ENCODE measurements at places on chromosomes 2 and 18.

- DNase-seq = no peak
These were observed 7.8 kb upstream of the ARMC9 start for GRCh38 chr2:231190531-231191197.

DNA sequence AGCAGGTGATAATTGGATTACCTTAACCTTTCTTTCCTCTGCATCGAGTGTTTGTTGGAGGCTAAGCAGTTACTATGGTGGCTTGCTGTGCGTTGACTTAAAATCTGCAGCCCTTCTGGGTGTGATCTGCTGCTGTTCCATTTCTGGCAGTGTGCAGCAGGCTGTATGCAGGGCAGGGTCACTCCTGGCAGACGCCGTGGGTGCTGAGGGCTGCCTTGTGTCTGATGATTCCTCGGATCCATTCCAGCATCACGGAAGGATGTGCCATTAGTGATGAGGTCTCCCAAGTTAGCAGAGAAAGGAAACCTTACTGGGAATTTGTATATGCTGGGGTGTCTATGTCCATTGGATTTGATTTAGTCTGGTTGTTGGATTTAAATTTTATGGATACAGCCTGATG lies 310.8 kb downstream of the AGAP1 start:
- no peak for DNase-seq

- DNase-seq = no peak
These were observed 239.5 kb upstream of the SALL3 start for GRCh38 chr18:78739882-78740677.

DNA sequence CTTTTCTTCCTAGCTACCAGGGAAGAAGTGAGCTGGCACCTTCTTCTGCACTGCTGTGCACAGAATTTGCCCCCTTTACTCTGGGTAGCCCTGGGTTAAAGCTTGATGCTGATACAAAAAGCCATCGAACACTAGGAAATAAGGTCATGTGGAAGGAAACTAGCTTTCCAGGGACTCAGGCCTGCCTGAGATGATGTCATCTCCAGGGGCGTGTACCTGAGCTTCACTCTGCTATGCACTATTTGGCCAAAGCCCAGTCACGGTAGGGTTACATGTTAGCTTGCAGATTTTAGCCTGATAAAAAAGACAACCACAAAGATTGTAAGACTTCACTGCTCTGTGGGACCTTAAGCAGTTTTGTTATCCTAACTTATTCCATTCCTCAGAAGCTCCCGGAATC lies 20.4 kb downstream of the EDAR start:
- no peak for DNase-seq

DNA sequence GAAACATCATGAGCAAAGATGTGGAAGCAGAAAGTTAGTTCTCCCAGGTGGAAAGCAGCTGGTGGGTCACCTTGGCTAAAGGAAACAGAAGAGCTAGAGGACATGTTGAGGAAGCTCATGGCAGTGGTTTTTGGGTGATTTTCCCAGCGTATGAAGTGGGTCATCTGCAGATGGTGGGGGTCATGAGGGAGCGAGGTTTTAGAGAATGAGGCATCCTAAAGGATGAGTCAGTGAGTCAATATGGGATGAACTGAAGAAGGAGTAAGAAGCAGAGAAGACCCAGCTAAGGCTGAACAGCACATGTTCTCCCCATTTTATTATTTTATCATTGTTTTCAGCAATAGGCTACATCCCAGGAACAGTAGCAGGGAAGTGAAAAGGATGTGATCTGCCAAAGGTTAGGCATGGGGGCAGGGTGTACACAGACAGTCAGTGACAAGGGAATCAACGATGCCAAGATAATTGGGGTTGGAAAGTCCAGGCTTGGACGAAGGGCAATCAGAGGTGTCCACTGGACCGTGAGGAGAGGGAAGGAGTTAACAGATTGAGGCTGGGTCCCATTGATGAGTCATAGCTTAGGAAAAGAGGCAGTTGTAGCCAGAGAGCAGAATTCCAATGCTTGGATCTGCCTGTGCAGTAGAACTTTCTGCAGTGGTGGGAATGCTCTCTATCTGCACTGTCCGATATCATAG lies 289.3 kb upstream of the RAB12 start:
- DNase-seq = no peak

GRCh38 chr2:233929352-233930022 lies 12.3 kb downstream of the TRPM8 start:
- DNase-seq = no peak

DNA sequence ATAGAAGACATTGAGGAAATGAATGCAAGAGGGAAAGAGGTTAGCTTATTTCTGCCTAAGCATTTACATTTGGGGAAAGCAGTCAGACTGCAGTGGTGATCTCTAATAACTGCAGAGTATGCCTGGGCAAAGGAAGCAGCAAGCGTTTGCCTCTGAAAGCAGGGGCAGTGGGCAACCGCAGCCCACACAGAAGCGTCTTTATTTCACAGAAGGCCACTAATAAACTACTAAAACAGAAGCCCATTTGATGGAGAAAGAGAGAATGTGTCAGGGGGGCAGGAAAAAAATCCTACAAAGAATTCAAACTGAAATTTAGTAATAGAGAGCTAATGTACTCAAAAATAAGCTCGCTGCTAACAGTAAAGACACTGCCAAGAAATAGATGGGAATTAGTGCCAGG lies 53.1 kb downstream of the LRRTM4 start:
- DNase-seq = no peak

DNA sequence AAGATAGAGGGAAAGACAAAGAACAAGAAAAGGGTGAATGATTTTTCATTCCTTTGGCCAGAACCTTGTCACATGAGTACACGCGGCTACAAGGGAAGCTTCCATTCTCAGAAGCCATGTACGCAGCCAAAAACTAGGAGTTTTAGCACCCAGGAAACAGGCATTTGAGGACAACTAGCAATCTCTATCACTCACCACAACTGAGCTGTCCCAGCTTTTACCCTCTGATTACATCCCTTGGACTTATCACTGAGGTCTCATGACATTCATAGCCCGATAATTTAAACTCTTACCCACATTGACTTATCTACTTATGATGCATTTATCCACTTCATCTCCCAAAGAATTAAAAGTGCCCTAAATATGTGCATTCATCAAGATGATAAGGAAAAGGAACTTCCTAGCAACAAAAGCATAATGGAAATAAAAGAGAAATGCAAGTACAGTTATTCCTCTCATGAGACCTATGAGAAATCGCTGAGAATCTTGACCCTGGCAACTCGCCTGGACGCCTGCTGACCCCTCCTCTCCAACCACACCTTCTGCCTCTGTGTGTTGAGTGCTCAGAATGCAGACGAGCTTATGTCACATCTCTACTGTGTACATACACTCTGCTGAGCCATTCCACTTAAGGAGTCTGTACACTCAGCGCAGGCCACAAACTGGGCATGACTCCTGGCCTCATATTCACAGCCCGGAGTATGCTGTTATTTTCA lies 28.7 kb upstream of the MFSD6 start:
- no peak for DNase-seq

DNA sequence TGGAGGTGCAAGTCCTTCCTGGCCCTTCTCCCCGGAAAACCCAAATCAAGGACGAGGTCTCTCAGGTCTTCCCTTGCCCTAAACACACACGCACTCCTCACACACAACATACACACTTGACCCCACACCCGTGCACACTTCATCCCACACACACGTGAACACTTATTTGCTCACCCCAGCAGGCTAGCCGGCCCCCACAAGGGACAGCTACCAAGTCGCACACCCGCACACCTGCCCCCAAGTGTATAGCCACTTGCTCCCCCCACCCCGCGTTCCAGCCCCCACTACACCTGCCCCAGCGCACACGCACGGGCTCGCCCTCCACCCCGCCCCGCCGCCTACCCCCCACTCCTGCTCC lies 359 bp downstream of the TGFBRAP1 start:
- no peak for DNase-seq

DNA sequence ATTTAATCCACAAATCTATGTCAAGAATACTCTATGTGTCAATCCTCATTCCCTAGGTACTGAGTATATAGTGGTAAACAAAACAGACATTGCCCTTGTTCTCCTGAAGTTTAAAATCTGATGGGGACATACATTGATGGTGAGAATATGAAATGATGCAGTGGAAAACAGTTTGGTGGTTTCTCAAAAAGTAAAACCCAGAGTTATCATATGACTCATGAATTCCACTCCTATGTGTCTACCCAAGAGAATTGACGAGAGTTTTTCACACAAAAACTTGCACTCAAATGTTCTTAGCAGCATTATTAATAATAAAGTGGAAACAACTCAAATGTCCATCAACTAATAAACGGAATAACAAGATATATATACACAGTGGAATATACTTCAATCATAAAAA lies 586.7 kb downstream of the CCDC85A start:
- DNase-seq = no peak

- DNase-seq = no peak
These were observed 54.8 kb upstream of the KLHL29 start for GRCh38 chr2:23330214-23330613.

- DNase-seq = no peak
These were observed 85.0 kb downstream of the ZAP70 start for GRCh38 chr2:97798416-97798815.

DNA sequence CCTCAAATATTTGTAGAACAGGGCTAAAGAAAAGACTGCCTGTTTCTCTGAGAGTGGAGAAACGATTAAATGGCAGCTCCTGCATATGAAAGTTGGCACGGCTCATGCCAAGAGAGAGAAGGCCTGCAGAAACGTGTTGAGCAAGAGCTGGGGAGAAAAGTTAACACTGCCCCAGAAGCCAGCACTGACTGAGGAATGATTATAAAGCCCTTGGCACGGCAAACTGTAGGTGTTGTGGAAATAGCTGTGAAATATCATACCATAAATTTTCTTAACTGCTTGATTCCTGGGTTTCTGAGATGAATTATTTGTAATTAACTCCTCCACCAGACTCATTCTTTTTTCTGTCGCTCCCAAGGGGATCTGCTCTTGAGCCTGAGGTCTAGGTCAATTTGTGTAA lies 4.3 kb downstream of the FRZB start:
- no peak for DNase-seq

GRCh38 chr2:109318150-109318948 lies 189.3 kb downstream of the SH3RF3 start:
- no peak for DNase-seq

GRCh38 chr2:64226611-64227010 lies 82.4 kb upstream of the PELI1 start:
- DNase-seq = no peak

GRCh38 chr2:47554311-47554905 lies 151.5 kb downstream of the MSH2 start:
- DNase-seq = no peak

- no peak for DNase-seq
These were observed 104.4 kb downstream of the CTIF start for GRCh38 chr18:48643262-48643661.

- DNase-seq = no peak
These were observed 51.5 kb upstream of the FAHD2A start for GRCh38 chr2:95350774-95351597.

- DNase-seq = no peak
These were observed 93.5 kb downstream of the TMEM18 start for GRCh38 chr2:583666-584065.

DNA sequence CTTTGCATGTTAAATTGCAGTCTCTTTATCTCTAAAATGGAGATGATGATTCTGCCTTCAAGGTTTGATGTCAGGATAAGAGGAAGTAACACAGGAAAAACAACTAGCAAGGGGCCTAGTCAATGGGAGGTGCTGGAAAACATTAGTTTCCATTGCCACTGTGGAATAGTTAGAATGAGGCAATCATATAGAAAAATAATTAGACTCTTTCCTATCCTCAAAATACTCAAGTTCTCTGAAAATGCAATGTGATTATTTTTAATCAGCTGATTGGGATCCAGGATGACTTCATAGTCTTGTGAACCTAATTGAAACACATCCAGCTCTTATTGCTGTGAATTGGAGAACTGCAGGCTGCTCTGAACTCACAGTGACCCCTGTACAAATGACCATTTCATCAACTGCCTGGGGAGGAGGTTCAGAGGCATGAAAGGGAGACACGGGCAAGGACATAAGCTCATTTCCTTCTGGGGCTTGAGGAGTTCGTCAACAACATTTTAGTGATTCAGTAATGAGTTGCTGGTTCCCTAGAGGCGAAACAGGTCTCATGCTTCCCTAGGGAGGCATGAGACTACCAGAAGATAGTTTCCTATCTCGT lies 422.5 kb downstream of the LPIN1 start:
- no peak for DNase-seq

DNA sequence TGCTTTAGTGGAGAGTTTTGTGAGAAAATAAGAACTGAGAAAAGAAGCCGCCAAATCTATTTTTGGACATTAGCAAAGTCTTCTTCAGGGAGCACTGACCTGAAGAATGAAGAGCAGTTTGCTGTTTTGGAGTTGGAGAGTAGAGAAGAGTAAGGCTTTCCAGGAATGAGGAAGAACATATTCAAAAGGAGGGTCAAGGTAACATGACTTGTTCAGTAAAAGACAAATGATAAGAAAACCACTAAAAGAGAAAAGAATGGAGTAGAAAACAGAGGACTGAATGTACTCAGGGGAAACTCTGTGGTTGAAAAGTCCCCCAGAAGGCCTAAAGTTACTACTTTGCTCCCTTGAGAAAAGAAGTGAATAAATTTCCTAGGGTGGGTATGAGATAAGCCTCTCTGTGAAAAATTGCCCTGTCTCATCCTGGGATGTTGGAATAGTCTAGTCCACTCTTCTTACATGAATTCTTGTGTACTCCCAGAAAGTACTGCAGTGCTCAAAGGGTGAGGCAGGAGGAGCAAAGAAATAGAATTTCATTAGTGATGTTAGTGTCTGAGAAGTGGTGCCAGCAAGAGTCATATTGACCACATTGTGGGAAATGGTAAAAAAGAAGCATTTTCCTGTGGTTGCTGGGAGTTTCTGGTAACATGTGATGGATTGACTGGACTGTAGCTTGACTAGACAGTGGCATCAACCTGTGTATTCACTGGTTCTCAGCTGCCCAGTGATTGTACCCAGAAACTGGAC lies 27.8 kb downstream of the MBD5 start:
- no peak for DNase-seq

DNA sequence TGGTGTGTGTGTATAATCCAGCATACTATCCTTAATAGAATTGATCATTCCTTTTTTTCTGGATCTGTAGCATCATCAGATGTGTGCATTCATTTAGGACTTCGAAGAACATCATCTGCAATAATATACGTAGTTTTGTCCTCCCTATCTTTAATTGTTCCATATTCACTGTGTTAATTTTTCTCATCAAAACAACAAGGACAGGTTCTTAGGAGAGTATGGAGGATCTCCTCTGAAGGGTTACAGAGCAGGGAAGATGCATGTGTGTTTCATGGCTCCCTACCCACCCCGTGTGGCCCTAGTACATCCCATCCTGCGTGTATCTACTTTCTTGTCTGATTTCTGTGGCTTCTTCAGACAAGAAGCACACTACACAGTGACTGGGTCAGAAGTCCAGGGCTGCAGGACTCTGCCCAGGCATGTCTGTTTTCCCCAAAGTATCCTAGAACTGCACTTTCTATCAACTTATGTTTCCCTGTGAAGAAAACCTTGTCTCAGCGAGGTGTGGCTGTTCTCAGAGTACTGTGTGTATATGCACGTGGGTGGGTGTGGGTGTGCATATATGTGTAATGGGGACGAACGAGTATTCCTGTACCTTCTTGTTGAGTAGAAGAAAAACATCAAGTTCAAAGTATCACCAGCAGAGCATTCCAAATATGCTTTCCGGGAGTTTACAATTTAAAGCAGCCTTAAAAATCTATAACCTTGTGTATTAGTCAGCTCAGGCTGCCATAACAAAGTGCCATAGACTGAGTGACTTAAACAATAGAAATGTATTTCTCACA lies 220.4 kb upstream of the FOSL2 start:
- no peak for DNase-seq

GRCh38 chr2:43131051-43131889 lies 95.1 kb downstream of the ZFP36L2 start:
- no peak for DNase-seq
